ENCODE measurements at places on chromosomes 12 and 14.
A peak's percentile ranks its signal among the peaks of the same experiment; 100 is the strongest.

DNA sequence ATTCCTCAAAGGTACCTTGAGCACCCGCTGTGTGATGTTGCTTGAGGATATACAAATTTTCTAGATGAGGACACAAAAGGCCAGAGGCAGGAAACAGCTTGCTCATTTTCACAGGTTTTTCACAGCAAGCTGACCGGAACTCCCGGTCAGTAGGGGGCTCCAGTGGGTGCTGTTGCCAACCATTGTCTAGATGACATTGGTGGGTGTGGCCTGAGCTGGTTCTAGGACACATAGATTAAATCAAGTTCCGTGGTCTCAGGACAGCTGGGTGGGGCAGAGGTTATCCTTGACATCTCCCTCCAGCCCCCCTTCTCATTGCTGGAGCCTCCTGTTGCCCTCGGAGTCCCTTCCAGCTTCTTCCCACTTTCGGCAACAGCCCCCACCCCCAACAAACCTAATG lies 153.6 kb upstream of the FKBP4 start:
- DNase-seq, result no peak

- DNase-seq, result no peak
Measured at GRCh38 chr12:82803201-82803600, 116.5 kb downstream of the TMTC2 start.

GRCh38 chr12:38838056-38838850 lies 67.1 kb downstream of the CPNE8 start:
- DNase-seq, result no peak

- DNase-seq, result no peak
Measured at GRCh38 chr12:46150735-46151134, 118.1 kb downstream of the SLC38A1 start.

DNA sequence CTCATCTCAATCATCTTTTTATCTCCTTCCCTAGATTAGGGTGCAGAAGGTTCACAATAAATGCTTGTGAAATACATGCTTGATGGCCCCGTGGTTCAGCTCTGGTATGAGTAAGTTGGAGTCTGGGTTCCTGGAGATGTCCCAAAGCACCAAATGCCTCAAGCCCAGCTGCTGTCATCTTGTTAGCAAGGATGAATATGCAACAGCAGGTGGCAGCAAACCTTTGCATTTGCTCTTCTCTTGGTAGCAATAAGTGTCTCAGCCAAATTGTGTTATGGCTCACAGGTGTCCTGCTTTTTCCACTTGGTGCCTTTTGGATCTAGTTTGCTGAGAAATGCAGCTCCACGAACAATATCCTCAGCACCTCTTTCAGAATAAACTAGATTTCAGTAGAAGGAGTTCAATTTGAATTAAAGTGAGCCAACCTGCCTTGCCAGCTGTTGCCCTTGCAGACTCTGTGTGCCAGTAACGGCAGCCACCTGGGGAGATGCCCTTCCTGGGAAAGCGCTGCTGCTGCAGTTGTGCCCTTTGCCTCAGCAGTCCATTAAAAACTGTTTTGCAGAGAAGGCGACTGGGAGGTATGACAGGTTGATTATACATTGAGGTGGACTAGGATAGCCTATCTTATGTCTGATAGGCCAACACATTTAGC lies 417.3 kb downstream of the SNAPC1 start:
- DNase-seq, result no peak

GRCh38 chr12:132597333-132598316 lies 12.8 kb downstream of the LRCOL1 start:
- peak; percentile 45 for DNase-seq

Data from CD4-positive, alpha-beta memory T cell (primary cell).